Smooth muscle cell of the pulmonary artery (primary cell): ENCODE measurements at places on chromosomes 7 and 10. TPM values are rescaled to one million over a fixed set of nuclear protein-coding genes. Genes with fewer than 3 reads are reported as not detected.

The OR6V1 gene
- not detected in 2 replicates for total RNA-seq

The HOXA4 gene
- total RNA-seq: 0.59 and 2.0 TPM in 2 replicates

The HTR5A gene
- not detected in 2 replicates for total RNA-seq

The GARS1 gene
- total RNA-seq: 276 and 306 TPM in 2 replicates

The ZNF804B gene
- not detected in 2 replicates for total RNA-seq

The SFTPA1 gene
- not detected in 2 replicates for total RNA-seq

The NRAP gene
- under 0.01 TPM in 1 of 2 replicates, not detected in the other for total RNA-seq

The MOGAT3 gene
- total RNA-seq: not detected in 2 replicates

The ADCYAP1R1 gene
- not detected in 2 replicates for total RNA-seq

The RBP3 gene
- not detected in 2 replicates for total RNA-seq

The CYP2C18 gene
- not detected in 2 replicates for total RNA-seq

The SERPINE1 gene
- total RNA-seq: 1,589 and 2,809 TPM in 2 replicates

The TCAF2 gene
- total RNA-seq: 3.5 and 7.2 TPM in 2 replicates
